ENCODE measurements at places on chromosomes 2 and 18.

DNA sequence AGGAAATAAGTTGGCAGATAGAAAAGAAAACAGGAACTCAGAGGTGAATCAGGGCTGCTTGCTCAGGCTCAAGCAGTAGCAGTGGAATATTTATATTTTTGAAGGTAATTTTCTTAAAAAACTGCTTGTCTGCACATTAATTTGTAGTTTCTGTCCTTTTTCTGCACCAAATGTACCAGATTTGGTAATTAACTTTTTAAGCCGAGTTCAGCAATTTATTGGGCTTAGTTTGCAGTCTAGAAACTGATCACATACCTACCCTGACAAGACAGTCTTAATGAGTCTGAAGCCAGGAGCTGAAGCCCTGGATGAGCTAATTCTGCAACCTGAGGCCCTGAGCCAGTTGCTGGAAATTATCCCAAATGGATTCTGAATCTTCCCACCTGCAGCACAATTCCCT lies 647.0 kb downstream of the TDRD15 start:
- DNase-seq: no peak

- DNase-seq: peak; percentile 65
Measured at GRCh38 chr2:24164416-24164973, 10.4 kb upstream of the FAM228A start.

GRCh38 chr2:139000131-139000785 lies 220.1 kb upstream of the NXPH2 start:
- DNase-seq: no peak

GRCh38 chr2:191478799-191479679 lies 198.9 kb upstream of the NABP1 start:
- no peak for DNase-seq

DNA sequence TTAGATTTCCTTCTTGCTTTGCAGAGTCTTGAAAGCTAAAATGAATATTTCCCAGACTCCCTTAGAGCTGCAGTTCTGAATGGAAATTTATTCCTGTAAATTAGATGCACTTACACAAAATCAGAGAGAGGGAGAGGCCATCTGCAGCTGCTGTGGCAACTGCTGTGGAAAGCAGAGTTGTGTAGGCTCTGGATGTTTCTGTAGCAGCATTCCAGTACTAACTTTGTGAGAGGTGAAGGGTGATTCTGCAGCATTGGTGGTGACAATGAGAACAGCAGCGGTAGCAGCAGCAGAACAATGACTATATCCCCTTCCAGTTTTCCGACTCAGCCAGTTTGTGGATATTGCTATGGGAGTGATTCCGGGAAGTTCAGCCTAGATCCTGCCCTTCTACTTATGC lies 433.0 kb upstream of the REG3G start:
- no peak for DNase-seq

- DNase-seq: no peak
Measured at GRCh38 chr2:169071455-169071854, 2.1 kb downstream of the DHRS9 start.

- DNase-seq: peak; percentile 27
Measured at GRCh38 chr18:47595831-47596501, 334.5 kb downstream of the SMAD2 start.

DNA sequence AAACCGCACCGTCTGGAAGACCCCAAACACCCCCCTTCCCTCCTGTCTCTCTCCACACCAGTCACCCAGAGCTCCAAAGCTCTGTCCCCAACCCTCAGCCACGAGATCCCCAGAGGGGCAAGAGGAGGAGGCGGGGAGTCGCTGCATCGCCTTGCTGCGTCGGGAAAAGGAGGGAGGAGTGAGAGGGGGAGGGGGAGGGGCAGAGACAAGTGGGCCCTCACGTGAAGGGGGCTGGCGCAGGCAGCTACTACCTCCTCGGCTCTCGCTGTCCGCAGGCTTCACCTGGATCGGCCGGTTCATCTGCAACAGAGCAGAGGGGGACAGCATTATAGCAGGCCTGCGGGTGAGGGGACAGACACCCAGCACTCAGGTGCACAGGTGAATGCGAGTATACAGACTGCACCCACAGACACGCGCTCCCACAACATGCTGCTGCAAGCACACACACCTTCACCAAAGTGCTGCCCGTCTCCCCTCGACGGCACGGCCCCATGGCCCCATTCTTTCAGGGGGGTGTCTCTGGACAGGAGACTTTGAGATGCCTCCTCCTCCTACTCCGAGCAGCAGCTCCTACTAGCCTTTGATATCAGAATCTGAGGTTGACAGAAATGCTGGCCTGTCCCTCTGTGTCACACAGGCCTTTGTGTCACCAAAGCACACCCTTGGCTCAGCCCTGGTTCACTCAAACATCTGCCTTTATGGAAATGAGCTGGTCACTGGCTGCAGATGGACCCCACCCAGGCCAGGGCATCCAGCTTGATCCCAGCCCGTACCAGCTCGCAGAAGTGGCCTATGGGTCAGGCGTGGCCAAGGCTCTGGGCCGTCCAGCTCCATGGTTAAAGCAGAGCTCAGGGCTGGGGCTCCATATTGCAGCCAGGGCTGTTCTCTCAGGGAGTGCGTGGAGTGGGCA lies 243.8 kb downstream of the CELF4 start:
- DNase-seq: no peak

DNA sequence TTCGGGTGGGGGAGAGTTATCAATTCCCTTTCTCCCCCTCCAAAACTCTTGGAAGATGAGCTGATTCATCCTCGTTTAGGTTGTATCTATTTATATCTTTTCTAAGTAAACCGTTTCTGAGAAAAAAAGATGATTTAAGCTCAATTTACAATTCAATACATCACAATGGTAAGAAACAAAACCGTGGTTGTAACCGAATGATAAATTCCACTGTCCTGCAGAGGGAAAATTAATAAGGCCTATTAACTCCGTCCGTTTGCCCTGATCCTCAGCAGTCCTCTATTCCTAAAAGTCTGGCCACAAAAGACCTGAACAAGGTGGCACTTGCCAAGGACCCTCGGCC lies 286.2 kb downstream of the TCF4 start:
- DNase-seq: no peak

- DNase-seq: no peak
Measured at GRCh38 chr2:227674485-227674884, 7.9 kb downstream of the SCYGR5 start.

DNA sequence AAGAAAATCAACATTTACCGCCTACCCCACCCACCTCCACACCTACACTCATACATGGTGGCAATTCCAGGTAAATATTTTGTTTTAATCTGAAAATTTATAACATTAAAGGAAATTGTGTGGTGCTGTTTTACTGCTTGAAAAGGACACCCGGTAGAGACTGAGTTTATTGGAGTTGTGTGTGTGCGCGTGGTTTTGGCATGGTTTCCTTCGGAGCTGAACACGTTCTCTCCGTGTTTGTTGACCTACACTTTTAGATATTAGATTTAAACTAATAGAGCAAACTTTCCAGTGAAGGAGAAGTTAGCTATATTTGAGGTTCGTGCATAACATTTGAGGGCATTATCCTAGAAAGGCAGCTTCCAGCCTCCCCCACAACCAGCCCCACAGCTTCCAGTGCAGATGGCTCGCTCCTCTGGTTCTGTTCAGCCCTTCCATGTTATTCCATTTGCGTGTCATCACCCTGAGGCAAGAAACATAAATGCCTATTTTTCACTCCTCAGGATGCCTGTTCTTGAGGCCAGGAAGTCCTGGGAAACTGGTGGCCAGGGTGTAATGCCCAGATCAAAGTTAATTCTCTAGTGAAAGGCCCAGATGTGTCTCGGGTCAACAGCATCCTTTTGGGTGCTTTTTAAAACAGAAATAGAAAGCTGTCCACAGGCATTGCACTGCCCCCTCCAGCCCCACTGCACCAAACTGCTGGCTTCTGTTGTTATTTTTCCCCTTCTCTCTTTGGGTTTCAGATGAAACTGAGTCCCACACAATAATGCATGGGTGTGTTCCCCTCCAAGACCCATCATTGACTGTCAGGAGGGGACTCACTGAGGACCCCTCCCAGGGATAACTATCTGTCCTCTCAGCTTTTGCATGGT lies 190.2 kb downstream of the SETBP1 start:
- DNase-seq: no peak

Measured in activated CD4-positive, alpha-beta T cell treated with anti-CD3 and anti-CD28 coated beads for 48 hours (primary cell).